ENCODE measurements at places on chromosomes 1 and 21.
A peak's percentile ranks its signal among the peaks of the same experiment; 100 is the strongest.

GRCh38 chr1:18362150-18362549, 118.6 kb upstream of the KLHDC7A start:
- no peak for DNase-seq

DNA sequence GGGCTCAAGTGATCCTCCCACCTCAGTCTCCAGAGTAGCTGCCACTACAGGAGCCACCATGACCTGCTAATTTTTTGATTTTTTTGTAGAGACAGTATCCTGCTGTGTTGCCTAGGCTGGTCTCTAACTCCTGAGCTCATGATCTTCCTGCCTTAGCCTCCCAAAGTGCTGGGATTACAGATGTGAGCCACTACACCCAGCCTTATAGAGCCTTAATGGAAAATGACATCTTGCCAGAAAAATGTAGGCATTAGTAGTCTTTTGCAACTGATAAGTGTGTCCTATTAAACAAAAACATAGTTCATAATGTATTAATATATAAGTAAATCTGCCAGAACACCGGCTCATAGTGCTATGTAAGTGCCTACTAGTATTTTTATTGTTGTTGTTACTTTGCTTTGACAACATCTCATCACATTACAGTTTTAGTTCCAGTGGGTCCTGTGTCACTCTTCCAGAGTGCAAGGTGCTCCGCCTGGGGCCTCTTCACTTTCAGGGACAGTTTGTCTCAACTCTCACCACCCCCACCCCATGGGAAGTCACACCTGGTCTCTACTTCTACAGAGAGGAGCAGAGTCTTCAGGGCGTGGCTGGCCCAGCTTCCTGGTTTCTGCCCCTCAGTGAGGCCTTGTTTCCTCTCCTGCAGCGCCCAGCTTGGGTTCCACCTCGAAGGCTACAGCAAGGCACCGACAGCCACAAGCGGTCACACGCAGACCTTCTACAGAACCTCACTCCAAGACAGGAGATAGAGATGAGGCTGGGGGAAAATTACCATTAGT, 30.1 kb downstream of the RHOU start:
- no peak for DNase-seq

- DNase-seq: no peak
Measured at GRCh38 chr1:197096137-197096536, 29.1 kb upstream of the F13B start.

DNA sequence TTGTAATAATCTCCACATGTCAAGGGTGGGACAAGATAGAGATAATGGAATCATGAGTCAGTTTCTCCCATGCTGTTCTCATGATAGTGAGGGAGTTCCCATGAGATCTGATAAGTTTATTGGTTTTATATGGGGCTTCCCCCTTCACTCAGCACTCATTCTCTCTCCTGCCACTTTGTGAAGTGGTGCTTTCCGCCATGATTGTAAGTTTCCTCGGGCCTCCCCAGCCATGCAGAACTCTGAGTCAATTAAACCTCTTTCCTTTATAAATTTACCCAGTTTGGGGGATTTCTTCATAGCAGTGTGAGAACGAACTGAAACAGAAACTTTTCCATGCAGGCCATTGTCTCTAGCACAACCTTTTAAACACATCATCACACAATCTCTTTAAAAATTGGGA, 221.5 kb upstream of the BRINP3 start:
- no peak for DNase-seq

DNA sequence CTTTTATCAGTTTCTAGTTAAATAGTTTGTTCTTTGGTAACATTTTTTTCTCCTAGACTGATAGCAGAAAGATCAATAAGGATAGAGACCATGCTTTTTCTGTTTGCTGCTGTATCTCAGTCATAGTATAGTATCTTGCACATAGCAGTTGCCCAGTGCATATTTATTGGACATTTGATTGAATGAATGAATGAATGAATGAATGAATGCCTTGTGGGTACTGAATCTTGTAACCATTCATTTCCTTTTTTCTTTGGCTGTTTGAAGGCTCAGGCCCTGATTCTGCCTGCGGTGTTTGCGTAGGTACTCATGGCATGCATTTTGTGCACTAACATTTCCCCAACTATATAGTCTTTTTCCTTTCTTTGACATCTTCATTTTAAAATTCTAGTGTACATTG, 83.9 kb downstream of the ST3GAL3 start:
- no peak for DNase-seq

GRCh38 chr1:165828103-165828668, 772 bp downstream of the UCK2 start:
- peak; percentile 92 for DNase-seq

DNA sequence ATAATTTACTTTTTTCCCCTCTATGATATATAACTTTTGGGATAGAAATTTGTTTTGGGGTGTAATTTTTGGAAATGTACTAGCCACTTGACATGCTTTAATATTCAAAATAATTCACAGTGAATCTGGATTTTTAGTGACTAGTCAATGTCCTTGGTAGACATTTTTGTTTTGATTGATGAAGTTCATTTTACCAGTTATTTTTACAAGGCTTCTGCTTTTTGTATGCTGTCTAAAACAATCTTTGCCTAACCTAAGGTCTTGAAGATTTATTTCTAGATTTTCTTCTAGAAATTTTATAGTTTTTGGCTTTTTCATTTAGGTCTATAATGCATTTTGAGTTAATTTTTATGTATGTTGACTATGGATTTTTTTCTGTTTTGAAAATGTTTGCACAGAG, 30.9 kb downstream of the DISP1 start:
- DNase-seq: no peak

DNA sequence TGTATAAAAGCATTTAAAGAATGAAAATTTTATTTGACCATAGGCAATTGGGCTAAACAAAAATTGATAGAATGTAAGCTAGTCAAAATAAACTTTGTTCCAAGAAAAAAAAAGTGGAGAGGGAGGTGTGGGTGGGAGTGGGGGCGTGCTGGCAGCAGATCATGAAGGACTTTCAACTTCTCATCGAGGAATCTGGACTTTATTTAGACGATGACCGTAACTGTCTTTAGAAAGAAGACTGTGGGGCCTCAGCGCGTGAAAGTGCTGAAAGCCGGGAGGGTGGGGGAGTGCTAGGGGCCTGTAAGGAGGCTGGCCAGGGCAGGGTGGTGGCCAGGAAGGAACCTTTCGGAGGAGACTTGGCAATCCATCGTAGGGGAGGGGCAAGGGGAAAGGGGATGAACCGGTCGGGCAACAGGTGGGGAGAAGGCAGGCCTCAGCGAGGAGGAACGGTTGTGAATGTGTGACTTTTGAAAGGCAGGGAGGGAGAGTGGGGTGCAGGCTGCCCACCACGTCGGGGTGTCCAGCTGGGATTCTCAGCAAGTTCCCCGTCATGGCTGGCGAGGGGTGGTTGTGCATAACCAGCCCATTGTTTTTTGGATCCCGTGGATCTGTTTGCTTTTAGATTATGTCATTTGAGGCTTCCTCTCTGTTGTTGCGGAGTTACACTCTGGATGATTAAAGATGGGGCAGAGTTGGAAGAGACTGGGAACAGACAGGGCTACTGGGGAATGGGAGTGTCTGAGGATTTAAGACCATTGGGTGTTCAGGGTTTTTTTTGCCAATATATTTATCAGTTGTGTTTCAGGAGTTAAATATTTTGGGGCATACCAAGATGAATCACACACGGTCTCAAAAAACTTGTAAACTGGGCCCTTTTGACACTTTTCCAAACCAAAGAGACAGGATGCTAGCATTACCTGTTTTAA, 35.5 kb downstream of the HUNK start:
- DNase-seq: no peak

GRCh38 chr1:60126723-60127122, 53.2 kb upstream of the C1orf87 start:
- DNase-seq: no peak

DNA sequence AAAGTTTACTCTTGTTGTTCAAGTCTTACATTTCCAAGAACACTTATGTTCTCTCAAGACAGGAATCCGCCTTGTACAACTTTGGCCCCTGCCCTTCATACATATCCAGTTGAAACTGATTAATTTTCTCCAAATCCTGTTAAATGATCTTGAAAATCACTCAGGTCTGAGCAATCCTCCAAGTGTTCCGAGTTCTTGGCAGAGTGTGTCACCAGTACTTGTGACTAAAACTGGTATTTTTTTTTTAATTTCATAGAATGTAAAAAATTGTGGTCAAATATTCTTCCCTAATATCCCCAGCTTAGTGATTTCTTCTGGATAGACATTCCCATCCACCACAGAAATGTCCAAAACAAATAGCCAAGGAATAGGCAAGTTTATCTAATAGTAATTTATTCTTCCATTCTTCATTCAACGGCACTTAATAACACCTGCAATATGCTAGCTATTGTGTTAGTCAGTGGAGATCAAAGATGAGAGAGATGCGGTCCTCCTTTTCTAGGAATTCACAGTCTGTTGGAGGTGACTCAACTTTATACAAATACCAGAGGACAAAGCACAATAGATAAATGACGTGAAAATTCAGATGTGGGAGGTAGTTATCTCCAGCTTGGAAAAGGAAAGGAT, 71.4 kb downstream of the DIRAS3 start:
- DNase-seq: no peak

DNA sequence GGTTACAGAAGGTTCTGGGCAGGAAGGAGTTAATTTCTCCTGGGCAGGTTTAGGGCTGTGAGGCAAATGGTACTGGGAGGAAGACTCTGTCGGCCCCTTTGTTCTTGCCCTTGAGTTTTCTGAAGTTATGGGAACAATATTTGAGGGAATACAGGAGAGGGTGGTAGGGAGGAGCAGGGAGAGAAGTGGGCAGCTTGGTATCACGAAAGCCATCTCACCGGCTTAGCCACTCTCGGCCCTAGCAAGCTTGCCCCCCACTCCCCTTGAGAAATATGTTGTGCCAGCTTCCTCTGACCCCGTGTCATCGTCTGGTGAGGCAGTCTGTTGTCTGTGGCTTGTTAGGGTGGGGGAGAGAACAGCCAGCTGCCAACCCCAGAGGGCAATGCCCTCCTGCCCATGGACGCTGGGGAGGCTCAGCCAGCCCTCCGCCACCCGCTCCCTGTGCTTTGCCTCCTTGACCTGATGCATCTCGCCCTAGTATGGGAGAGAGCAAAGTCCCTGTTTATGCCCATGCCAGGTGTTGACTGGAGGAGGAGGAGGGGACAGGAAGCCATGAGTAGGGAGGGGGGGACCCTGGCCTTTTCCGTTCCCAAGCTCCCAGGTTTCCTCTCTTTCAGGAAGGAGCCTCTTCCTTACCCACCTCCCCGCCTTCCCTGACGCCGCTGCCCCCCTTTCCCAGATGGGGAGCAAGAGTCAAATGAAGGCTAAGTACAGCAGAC, 1.2 kb downstream of the EFNA1 start:
- DNase-seq: no peak

DNA sequence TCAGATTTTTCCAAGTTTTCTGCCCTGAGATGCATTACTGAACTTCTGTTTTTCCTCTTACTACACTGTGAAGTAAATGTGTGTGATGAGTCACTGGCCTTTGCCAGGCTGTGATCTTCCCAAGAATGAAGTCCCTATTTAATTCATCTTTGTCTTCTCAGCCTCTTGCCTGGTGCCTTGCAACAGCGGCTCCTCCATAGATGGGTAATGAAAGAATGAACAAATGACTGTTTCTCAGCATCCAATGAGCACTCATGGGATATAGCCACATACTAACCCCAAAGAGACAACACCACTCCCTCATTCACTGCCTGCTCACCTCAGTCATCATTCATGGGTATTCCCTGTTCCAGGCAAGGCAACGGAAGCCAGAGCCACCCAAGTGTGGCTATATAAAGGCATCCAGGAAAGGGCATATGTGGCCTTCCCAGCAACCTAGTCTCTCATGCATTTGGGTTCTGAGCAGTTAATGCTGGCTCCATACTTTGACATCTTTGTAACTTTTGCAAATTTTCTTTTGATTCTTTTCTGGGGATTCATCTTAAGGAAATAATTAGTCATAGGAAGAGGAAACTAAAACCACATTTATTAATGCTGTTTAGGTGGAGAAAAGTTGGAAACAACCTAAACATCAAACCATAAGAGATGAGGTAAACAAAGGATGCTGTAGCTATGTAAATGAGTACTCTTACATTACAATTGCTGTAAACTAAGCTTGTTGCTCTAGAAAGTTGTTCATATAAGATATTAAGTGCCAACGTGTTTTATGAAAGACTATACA, 71.9 kb downstream of the HIVEP3 start:
- no peak for DNase-seq

GRCh38 chr1:5367306-5367705, 624.9 kb downstream of the NPHP4 start:
- DNase-seq: no peak

DNA sequence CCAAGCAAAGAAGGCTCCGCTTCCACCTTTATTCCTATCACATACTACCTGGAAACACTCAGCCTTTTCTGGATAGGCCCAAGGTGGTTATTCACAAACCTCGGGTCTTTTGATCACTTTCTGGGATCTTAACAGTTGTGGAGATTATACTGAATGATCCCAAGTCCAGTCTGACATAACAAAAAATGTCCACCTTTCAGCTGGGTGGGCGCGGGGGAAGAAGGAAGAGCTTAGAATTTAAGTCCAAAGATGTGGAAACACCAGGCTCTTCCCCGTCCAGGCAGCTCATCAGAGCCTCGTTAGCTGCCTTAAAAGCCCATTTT, 338 bp upstream of the C1orf53 start:
- no peak for DNase-seq

GRCh38 chr1:185316163-185317033, 645 bp downstream of the IVNS1ABP start:
- peak; percentile 90 for DNase-seq

GRCh38 chr1:159647616-159648015, 60.0 kb downstream of the APCS start:
- no peak for DNase-seq

- no peak for DNase-seq
Measured at GRCh38 chr1:175498002-175498401, 245.4 kb downstream of the TNR start.

GRCh38 chr1:116115476-116116439, 4.6 kb downstream of the MAB21L3 start:
- no peak for DNase-seq

DNA sequence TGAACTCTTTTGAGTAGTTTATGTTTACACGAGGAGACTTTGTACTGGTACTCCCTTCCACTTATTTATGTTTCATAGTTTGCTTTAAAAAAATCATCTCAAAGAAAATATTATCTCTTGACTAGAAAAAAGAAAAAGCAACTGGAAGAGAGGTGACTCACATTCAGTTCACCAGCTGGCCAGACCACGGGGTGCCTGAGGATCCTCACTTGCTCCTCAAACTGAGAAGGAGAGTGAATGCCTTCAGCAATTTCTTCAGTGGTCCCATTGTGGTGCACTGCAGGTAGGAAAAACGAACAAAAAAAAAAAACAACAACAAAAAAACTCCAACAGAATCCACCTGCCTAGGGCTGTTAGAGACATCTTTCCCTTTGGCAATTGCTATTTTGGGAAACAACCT, 102.9 kb downstream of the PTPRC start:
- no peak for DNase-seq

Data from NCI-H1417 (cell line).